ENCODE measurements at places on chromosomes 6 and 20. TPM values are rescaled to one million over a fixed set of nuclear protein-coding genes. Genes with fewer than 3 reads are reported as not detected.

The SLC35D3 gene
- not detected for polyA plus RNA-seq

The BPI gene
- not detected for polyA plus RNA-seq

The TRIM15 gene
- polyA plus RNA-seq: not detected

The VNN1 gene
- not detected for polyA plus RNA-seq

The HLA-DMA gene
- 35.0 TPM for polyA plus RNA-seq

The HRH3 gene
- not detected for polyA plus RNA-seq

The FKBP1C gene
- polyA plus RNA-seq: not detected

Data from CD8-positive, alpha-beta memory T cell (primary cell).